Upper lobe of right lung (tissue), 1 donor: ENCODE measurements at places on chromosomes 7 and 10. TPM values are rescaled to one million over a fixed set of nuclear protein-coding genes. Genes with fewer than 3 reads are reported as not detected.

Gene CYP26C1
- total RNA-seq: 0.35 TPM

GRCh38 chr10:116838143-116838725, 11.1 kb upstream of the ENO4 start:
- H3K27ac ChIP-seq: no peak overlapping the region
- DNase-seq: no peak
- H3K4me1 ChIP-seq: no peaks in the 10 kb centered on the region
- no peaks in the 10 kb centered on the region for H3K27me3 ChIP-seq

DNA sequence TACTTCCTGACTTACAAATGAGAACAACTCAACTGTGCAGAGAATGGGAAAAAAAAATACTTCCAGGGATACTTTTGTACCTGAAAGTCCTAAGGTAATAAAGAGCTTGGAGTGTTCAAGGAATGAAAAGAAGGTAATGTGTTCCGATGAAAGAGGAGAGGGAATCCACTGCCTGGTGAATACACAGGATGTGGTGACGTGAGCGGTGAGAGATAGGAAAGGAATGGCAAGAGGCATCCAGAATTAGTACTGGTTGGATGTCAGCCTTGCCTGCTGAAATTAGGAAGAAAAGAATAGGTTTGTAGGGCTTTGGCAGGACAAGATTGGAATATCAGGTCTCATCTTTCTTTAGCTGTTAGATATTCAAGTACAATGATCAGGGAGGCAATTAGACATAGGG, 347.7 kb downstream of the POM121L12 start:
- DNase-seq: no peak
- H3K4me1 ChIP-seq: no peaks in the 10 kb centered on the region
- H3K4me3 ChIP-seq: no peak overlapping the region

- peaks cover 46% of the 10 kb centered on the region for H3K4me1 ChIP-seq
- H3K27me3 ChIP-seq: no peaks in the 10 kb centered on the region
Measured at GRCh38 chr7:155669717-155670505, 25.4 kb downstream of the RBM33 start.

- H3K4me1 ChIP-seq: no peaks in the 10 kb centered on the region
- peak overlapping the region; percentile 28 for H3K4me3 ChIP-seq
- no peaks in the 10 kb centered on the region for H3K27me3 ChIP-seq
- H3K27ac ChIP-seq: no peak overlapping the region
Measured at GRCh38 chr7:39458061-39458745, 108.0 kb upstream of the YAE1 start.

- DNase-seq: no peak
- H3K4me1 ChIP-seq: peaks cover 13% of the 10 kb centered on the region
- H3K36me3 ChIP-seq: peaks cover 6% of the 10 kb centered on the region
- no peak overlapping the region for H3K27ac ChIP-seq
- H3K4me3 ChIP-seq: no peak overlapping the region
Measured at GRCh38 chr7:116968631-116969030, 15.3 kb downstream of the ST7 start.

Gene NYAP1
- total RNA-seq: 0.55 TPM

DNA sequence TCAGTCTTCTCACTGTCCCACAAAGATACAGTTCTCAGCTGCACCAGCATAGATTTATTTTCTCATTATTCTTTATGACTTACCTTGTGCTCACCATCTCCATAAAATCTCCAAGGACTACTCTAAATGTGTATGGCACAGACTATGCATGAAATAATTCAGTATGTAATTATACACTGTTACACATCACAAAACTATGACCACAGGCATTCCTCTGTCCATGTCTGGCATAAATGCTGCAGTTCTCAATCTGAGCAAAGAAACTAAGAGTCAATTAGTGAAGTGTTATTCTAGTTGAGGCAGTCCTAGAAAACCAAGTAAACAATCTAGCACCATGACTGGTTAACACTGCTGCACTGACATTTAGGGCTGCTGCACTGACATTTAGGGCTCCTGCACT, 2.7 kb downstream of the CYCS start:
- H3K4me1 ChIP-seq: peaks cover 7% of the 10 kb centered on the region
- DNase-seq: no peak
- no peaks in the 10 kb centered on the region for H3K27me3 ChIP-seq
- H3K4me3 ChIP-seq: no peak overlapping the region
- peaks cover 42% of the 10 kb centered on the region for H3K36me3 ChIP-seq

DNA sequence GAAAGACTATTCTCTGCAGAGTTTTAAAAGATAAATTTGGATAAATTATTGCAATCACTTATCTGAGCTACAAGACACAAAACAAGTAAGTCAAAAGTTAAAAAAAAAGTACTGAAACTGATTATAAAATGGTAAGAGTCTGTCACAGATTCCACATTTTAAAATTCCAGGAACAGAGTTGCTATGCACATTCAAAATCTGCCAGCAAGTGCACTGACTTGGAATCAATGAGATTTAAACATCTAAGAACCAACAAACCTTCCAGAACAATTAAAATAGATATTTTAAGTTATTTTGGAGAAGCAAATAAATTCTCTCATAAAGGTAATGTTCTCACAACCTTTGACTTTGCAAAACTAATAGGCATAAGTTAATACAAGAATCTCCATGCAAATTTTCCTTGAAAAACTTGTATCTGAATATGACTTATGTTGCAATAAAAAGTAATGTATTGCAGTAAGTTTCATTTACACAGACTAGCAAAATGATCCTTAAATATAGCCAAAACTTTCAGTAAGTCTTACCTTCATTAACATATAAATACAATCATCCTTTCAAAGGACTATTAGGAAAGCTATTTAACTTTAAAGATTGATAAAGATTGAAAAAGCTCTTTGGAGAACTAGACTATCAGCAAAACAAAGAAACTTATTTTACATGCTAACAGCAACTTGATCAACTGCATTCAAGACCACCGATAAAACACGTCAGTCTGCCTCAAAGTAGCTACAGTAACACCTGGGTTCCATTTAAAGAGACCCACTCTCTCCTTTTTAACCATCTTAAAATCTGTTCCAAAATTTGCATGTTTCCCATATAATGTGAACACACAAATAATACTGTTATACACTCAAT, 4.4 kb downstream of the ETV1 start:
- H3K4me1 ChIP-seq: no peaks in the 10 kb centered on the region
- H3K27me3 ChIP-seq: no peaks in the 10 kb centered on the region
- no peaks in the 10 kb centered on the region for H3K36me3 ChIP-seq
- H3K27ac ChIP-seq: peak overlapping the region; percentile 87

Gene FAM25C
- total RNA-seq: not detected

- peaks cover 13% of the 10 kb centered on the region for H3K36me3 ChIP-seq
- H3K27ac ChIP-seq: no peak overlapping the region
- H3K4me1 ChIP-seq: peaks cover 22% of the 10 kb centered on the region
- DNase-seq: no peak
- no peaks in the 10 kb centered on the region for H3K27me3 ChIP-seq
Measured at GRCh38 chr7:22860784-22861482, 38.3 kb upstream of the TOMM7 start.

Gene FGF8
- total RNA-seq: 1.2 TPM

Gene PRKG1
- 30.0 TPM for total RNA-seq

Gene FFAR4
- total RNA-seq: 4.9 TPM

GRCh38 chr7:83976302-83976701, 218.3 kb downstream of the SEMA3A start:
- no peak overlapping the region for H3K27ac ChIP-seq
- no peaks in the 10 kb centered on the region for H3K36me3 ChIP-seq
- no peaks in the 10 kb centered on the region for H3K4me1 ChIP-seq
- H3K4me3 ChIP-seq: no peak overlapping the region
- H3K27me3 ChIP-seq: no peaks in the 10 kb centered on the region

Gene TASOR2
- total RNA-seq: 63.7 TPM

Gene TMEM236
- total RNA-seq: 5.0 TPM

DNA sequence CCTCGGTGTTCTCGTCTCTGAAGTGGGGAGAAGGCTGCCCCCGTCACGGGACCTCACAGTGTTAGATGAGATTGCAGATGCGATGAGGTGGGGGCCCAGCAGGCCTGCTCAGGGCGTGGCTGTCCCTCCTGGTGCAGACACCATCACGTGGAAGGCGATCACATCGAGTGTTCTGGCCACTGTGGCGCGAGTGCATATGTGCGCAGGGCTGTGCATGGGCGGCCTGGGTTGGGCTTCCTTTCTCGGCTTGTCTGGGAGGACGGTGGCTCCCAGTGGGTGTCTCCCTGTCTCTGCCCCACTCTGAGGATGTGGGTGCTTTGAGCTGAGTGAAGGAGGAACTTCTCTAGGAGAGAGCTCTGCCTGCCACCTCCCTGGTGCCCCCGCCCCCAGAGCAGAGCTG, 83.1 kb downstream of the LHPP start:
- DNase-seq: no peak
- no peak overlapping the region for H3K27ac ChIP-seq
- no peaks in the 10 kb centered on the region for H3K36me3 ChIP-seq
- no peaks in the 10 kb centered on the region for H3K27me3 ChIP-seq

DNA sequence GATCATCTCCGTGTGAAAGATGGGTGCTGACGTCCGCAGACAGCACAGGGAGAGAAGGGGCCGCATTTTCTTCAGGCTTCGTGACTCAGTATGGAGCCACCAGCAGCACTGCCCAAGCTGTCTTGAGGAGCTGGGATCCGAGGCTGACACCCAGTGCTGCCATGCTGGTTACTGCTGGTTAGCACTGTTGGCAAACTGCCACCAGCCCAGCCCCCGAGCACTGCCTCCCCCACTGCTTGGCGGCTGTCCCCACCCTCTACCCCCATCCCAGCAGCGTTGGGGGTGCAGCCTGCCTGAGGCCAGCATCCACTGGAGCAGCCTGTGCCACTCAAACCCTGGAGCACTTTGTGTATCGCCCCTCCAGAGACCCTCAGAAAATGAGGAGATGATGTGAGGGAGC, 35.8 kb upstream of the EN2 start:
- no peaks in the 10 kb centered on the region for H3K4me1 ChIP-seq
- DNase-seq: no peak
- H3K36me3 ChIP-seq: no peaks in the 10 kb centered on the region
- H3K4me3 ChIP-seq: no peak overlapping the region
- peaks cover 8% of the 10 kb centered on the region for H3K27me3 ChIP-seq

Gene OPN1SW
- not detected for total RNA-seq

- H3K4me3 ChIP-seq: no peak overlapping the region
- no peaks in the 10 kb centered on the region for H3K4me1 ChIP-seq
- H3K27ac ChIP-seq: no peak overlapping the region
Measured at GRCh38 chr7:158329014-158329610, 258.5 kb downstream of the PTPRN2 start.

Gene VAX1
- total RNA-seq: not detected

DNA sequence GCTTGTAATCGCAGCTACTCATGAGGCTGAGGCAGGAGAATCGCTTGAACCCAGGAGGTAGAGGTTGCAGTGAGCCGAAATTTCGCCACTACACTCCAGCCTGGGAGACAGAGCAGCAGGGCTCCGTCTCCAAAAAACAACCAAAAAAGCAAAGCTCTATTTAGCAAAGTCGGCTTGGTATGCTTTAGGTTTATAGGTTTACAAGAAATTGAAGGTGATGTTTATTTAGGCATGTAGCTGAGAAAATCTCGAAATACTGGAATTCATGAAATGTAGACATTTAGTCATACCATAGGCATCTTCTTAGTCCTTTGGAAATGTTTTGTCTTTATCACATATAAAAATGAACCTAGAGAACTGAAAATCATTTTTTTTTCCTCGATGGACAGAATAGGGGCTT, 453.8 kb upstream of the ANKRD30A start:
- DNase-seq: no peak
- no peaks in the 10 kb centered on the region for H3K36me3 ChIP-seq
- H3K4me1 ChIP-seq: no peaks in the 10 kb centered on the region

DNA sequence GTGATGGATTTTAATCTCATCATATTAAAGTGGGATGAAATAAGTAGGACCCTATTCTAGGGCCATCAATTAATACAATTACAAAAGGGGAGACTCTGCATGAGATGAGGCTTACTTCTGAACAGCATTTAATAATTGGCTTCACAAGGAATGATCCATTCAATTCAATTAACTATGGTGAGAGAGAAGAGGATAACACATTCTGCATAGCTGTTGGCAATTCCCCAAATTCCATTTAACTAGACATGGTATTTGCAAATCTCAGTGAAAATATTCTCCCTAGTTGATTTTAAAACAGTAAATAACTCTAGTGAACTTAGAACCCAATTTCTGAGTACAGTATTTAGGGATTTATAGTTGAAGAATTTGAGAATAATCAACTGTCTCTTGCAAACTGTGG, 145.3 kb downstream of the NOC3L start:
- peaks cover 15% of the 10 kb centered on the region for H3K4me1 ChIP-seq
- no peak overlapping the region for H3K27ac ChIP-seq
- H3K4me3 ChIP-seq: no peak overlapping the region
- no peaks in the 10 kb centered on the region for H3K27me3 ChIP-seq

DNA sequence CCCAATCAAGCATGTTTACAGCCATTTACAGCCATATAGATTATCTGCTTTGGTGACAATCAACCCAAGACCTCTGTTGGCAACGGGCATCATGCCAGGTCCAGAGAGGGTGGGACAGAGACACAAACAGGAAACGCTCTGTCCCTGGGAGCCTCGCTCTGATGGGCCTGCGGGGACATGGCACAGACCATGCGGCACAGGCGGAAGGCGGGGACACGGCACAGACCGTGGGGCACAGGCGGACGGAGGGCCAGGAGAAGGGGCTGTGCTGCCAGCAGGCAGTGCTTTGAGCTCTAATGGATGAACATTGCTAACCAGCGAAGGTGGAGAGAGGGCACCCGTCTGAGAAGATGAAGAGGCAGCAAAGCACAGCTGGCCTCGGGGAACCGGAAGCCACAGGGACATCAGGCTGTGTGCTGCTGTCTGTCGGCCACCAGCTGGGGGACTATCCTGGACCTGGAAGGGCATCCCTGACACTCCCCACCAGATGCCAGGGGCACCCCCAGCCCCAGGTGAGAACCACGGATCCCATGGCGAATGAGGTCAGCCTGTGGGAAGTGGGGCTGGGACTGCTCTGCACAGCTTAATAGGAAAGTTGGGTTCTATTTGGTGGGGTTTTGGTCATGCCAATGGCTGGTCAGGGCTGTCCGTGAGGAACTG, 61.0 kb downstream of the DIP2C start:
- H3K27me3 ChIP-seq: no peaks in the 10 kb centered on the region
- no peak overlapping the region for H3K4me3 ChIP-seq
- peaks cover under 1% of the 10 kb centered on the region for H3K4me1 ChIP-seq
- H3K36me3 ChIP-seq: no peaks in the 10 kb centered on the region
- no peak overlapping the region for H3K27ac ChIP-seq

Gene GDF2
- not detected for total RNA-seq

Gene POLR3A
- total RNA-seq: 13.7 TPM

DNA sequence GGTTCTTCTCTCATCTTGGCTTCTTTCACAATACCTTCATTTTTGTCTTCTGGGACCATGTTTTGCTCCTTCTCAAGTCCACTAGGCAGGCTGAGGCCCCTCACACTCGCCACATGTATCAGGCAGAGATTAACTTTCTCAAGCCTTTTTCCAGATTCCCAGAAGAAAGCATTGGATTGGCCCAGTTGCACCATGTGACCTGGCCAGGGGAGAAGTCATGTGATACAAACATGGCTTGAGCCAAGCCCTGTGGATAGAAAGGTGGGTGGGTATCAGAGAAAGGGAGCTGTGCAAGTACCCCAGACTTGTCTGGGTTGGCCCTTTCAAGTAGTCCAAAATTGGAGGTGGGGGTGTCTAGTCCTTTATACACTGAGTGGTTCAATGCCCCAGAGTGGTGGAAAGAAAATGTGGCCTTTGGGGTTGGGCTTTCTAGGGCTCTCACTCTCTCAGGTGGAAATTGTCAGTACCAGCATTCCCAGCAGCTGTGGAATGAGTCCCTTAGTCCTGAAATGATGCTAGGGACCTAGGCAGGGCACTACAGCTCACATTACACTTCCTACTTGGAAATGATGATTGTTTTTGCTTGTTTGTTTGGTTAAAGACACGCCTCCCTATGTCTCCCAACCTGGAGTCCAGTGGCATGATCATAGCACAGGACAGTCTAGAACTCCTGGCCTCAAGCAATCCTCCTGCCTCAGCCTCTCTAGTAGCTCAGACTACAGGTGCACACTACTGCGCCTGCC, 36.9 kb upstream of the C10orf67 start:
- no peak overlapping the region for H3K4me3 ChIP-seq
- no peak for DNase-seq
- H3K27ac ChIP-seq: no peak overlapping the region
- no peaks in the 10 kb centered on the region for H3K36me3 ChIP-seq
- H3K27me3 ChIP-seq: no peaks in the 10 kb centered on the region
- H3K4me1 ChIP-seq: no peaks in the 10 kb centered on the region
